GM12864 (cell line): ENCODE measurements at places on chromosomes 12 and 14.

DNA sequence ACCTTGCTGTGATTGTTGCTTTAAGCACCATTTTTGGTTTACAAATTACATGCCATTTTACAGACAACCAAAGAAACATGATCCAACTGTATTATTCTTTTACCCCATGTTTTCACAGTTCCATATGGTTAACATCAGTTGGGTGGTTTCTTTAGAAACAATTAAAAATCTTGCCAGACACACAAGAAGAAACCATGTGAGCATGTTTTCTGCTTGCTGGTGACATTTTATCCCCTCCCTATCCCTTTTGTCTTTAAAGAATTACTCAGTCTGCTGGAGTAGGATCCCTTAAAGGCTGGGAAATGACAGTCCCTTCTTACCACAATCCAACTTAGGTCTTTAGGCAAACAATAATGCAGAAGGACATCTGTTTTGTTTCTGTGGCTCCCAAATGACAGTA, 121.8 kb upstream of the PLXNC1 start:
- DNase-seq = no peak

GRCh38 chr12:48815126-48816110, 2.9 kb upstream of the CACNB3 start:
- DNase-seq = no peak

DNA sequence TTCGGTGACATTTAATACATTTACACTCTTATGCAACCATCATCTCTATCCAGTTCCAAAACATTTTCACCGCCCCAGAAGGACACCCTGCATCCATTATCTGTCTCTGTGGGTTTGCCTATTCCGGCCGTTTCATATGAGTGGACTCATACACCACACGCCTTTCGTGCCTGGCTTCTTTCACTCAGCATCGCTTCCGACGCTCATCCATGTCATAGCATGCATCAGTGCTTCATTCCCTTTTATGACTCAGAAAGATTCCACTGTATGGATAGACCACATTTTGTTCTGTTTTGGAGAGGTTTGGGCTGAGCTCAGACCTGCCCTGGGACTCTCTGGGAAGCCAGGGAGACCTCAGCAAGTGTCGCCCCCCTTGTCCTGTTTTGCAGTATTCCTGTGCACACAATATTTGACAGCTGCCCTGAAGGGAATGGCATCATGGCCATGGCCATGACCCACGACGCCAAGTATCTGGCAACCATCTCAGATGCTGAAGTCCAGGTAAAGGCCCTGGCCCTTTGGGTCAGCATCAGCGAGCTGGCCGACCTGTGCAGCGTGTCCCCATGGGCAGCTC, 23.8 kb downstream of the CFAP251 start:
- DNase-seq = no peak

DNA sequence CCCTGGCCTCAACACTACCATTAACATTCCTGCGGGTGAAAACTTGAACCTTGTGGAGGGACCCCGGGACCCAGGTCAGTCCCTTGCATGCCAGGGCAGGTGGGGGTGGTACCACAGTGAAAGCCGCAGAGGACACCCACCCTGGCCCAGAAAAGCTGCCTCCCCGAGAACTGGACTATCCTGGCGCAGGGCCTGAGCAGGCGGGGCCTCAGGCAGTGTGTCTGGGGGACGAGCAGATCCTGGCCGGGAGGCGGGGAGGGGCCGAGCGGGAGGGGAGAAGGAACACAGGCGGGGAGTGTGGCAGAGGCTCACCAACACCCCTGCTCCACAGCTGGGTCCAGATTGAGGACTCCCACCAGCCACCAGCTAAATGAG, 10.0 kb downstream of the AHNAK2 start:
- DNase-seq = no peak

- DNase-seq = no peak
Measured at GRCh38 chr14:74243051-74243450, 3.8 kb downstream of the VSX2 start.

DNA sequence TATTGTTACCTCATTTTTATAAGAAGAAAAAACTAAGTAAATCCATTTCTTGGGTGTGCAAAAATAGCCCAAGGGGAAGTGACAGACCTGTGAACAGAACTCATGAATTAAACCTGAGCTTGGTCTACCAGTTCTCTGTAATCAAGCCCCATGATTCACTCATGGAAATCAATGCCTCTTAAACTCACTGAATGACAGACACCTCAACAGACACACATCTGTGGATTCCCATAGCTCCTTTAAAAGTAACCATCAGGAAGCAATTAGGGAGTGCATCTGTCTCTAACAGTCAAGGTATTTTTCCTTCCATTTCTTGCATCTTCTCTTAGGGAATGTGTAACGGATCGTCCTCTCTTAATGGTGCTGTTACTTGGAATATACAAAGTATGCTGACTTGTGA, 215.0 kb upstream of the EEA1 start:
- no peak for DNase-seq

- DNase-seq = no peak
Measured at GRCh38 chr12:20483776-20484175, 115.4 kb downstream of the PDE3A start.

- no peak for DNase-seq
Measured at GRCh38 chr14:103858063-103858781, 10.8 kb upstream of the PPP1R13B start.
